ENCODE measurements at places on chromosomes 12 and 14.

DNA sequence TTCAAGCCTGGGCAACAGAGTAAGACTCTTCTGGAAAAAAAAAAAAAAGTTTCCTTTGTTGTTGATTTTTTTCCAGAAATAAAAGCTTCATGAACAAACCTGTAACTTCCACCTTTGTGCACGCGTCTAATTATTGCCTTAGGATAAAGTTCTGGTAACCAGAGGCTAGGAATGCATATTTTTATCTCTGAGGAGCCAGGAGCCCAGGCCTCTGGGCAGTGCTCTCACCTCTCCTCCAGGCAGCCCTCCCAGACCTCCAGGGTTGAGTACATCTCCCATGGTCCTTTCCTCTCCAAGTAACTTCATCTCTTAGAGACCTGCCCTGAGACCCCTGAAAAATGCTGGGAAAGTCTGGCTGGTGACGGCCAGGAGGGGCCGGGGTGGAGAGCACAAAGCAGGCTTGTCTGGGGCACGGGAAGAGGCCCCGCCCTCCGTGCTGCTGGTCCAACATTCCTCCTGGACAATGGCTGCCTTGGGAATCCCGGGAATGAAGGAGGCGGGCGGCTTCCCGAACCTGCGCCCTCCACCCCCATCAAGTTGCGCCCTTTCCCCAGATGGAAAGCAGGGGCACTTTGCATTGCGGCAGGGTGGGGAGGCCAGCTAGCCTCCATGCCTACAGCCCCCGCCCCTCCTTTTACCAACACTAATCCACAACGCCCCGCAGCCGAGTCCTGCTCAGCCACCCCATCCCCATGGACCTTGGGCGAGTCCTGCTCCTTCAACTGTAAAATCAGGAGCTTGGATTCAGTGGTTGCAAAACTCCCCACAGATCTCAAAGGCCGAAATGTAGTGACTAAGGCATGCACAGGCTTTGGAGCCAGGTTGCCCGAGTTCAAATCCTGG, 7.3 kb upstream of the FIGNL2 start:
- DNase-seq: peak; percentile 95

GRCh38 chr12:120538281-120539156, 4.4 kb downstream of the RNF10 start:
- DNase-seq: no peak

DNA sequence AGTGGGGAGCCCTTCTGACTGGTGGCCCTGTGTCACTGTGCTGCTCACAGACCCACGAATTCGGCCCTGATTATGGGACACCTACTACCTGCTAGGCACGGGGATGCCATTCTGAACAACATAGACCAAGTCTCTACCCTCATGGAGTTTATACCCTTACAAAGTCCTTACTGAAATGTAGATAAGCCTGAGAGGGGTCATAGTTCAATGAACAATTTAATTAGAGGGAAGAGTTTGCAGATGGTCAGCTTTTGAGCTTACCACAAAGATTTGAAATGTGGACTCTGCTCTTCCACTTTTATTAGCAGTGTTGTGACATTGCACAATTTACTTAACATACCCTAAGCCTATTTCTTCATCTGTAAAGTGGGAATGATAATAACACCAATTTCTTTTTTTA, 161.1 kb downstream of the MYRFL start:
- DNase-seq: no peak

DNA sequence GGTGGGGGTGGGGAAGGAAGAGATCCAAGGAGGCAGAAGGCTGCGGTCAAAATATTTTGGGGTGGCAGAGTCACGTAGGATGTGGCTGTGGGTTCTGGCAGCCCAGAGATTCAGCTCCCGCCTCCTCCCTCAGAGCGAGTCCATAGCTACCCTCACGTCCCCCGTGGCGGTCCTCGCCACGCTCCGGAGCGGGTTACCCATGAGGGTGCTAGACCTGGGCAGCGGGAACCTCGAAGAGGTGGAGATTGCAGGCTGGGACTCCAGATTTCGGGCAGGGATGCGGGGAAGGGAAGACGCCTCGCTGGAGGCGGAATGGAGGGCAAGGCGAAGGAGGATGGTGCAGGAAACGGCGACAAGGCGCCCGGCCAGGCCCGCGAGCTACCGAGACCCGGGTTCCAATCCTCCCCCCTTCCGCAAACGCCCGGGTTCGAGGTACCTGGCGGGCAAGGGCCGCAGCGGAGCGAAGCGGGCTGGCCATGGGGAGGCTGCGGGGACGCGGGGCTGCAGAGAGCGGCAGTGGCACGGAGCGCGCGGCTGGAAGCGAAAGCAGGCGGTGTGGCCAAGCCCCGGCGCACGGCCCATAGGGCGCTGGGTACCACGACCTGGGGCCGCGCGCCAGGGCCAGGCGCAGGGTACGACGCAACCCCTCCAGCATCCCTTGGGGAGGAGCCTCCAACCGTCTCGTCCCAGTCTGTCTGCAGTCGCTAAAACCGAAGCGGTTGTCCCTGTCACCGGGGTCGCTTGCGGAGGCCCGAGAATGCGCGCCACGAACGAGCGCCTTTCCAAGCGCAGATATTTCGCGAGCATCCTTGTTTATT, 46.2 kb downstream of the BCAT1 start:
- DNase-seq: peak; percentile 78

All from neural progenitor cell (in vitro differentiated cells).